Glomerular endothelial cell (primary cell): ENCODE measurements at places on chromosomes 1 and 21. TPM values are rescaled to one million over a fixed set of nuclear protein-coding genes. Genes with fewer than 3 reads are reported as not detected.

- DNase-seq, result peak; percentile 27
Measured at GRCh38 chr1:169809370-169810095, 14.8 kb upstream of the METTL18 start.

DNA sequence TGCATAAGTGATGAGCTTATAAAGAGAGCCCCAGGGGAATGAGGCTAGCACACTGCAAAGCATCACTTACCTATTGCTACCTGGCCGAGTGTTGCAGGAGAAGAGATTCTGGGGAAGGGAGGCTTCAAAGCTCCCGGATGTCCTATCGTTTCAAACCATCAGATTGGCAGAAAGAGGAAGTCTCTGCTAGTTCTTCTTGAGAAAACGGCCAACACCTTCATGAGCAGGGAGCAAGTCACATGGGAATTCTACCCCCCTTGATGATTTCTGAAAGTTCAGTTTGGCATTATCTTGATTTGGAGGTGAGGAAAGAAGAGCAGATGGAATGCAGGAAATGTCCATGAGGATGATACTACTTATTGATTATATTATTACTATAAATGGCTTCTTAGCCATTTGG is 16.2 kb downstream of the SYF2 start:
- no peak for DNase-seq

DNA sequence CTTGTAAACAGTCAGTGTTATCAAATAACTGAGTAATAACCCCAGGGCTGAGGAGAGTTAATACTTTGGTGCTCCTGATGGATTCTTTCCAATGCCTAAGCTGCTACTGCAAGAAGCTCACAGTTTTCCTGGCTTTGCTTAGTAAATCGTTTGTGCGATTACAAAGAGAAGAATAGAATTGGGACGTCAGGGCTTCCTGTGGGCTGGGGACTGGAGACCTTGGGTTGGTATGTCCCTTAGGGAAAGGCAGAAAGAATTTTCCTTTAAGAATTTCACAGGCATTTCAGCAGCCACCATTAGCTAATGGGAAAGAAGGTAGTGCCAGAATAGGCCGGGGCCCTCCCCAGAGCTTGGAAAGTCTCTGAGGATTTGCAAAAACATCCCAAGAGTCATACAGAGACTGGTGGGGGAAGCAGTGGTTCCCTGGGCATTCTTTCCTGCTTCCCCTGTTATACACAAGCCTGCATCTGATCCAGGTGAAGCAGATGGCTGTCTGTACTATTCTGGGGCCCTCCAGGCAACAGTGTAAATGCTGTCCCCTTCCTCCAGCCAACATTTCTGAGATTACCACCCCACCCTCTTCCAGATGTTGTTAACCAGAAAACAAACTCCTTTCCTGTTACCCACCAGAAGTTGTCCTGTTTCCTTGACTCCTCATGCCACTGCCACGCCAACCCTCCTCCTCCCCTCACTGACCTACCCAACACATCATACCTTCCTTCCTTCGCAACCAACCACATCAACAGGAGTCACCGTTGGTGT is 40.2 kb downstream of the PLXNA2 start:
- DNase-seq, result peak; percentile 70

- peak; percentile 9 for DNase-seq
Measured at GRCh38 chr1:91744953-91745639, 140.9 kb downstream of the TGFBR3 start.

- DNase-seq, result no peak
Measured at GRCh38 chr1:211155040-211155439, 21.1 kb upstream of the KCNH1 start.

DNA sequence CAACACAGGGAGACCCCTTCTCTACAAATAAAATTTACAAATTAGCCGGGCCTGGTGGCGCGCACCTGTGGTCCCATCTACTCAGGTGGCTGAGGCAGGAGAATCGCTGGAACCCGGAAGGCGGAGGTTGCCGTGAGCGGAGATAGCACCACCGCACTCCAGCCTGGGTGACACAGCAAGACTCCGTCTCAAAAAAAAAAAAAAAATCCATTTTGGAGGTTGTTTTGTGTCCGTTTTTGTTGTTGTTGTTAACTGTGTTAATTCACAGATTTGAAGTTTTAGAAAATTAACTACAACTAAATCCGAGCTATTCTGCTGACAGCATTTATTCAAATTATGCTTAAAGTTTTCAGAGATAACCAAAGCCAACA is 618 bp downstream of the CLCC1 start:
- no peak for DNase-seq

DNA sequence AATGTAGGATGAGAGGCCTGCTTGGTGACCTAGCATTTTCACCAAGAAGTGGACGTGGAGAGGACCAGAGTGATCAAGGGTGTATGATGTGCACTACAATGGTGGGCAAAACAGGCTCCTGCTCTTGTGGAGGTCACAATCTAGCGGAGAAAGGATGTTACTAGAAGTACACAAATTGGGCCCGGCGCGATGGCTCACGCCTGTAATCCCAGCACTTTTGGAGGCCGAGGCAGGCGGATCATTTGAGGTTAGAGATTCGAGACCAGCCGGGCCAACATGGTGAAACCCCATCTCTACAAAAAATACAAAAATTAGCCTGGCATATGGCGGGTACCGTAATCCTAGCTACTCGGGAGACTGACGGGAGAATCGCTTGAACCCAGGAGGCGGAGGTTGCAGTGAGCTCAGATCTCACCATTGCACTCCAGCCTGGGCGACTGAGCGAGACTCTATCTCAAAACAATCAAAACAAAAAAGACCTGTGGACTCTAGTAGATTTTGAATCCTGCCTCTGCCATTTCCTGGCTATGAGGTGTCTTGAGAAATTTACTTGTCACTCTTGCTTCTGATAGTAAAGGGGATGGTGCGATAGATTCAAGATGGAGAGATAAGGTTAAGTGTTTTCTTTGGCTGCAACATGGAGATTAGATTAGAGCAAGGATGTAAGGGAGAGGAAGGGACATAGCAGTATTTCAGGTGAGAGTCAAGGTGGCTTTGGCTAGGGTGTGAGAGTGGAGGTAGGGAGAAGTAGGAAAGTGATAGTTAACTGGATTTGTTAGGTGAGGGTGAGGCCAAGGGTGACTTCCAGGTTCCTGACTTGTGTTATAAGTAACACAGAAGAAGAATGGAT is 7.1 kb downstream of the KLF18 start:
- DNase-seq, result no peak

DNA sequence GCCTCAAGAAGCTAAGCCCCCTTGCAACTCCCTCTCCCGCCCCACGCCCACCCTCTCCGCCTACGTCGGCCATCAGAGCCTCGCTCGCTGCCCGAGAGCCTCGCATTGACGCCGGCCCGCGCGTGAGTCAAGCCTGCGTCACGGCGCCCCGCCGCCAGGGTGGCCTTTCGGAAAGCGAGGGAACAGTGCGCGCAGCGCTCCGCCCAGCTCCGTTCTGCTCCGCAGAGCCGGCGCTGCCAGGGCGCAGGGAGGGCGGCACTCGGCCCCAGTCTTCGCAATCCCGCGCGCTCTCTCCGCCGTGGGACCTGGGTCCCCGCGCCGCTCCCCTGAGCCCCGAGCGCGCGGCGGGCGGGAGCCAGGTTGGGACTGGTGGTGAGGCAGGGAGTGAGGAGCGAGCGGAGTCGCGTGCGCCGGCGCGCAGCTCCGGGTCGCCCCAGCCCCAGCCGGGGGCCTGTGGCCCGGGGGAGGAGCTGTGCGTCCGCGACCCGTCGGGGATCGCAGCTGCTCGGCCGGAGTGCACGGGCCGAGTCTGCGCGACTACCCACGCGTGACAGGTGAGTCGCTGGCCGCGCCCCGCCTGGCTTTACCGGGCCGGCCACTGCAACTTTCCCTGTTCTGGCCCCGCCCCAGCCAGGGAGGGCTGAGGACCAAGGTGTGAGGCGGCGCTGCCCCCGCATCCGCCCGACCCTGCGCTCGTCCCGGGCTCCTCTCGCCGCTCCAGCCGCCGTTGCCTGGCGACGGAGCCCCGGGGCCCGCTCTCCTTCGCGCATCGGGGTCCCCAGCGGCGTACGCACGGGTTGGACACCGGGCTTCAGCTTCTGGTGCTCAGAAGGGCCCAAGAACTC is at the start of gene SLC6A17:
Gene SLC6A17, plus strand, starts transcription at position 165 of the 845 bp plus-strand sequence. CDS start 16,436 bp downstream, outside the sequence.
- no peak for DNase-seq

DNA sequence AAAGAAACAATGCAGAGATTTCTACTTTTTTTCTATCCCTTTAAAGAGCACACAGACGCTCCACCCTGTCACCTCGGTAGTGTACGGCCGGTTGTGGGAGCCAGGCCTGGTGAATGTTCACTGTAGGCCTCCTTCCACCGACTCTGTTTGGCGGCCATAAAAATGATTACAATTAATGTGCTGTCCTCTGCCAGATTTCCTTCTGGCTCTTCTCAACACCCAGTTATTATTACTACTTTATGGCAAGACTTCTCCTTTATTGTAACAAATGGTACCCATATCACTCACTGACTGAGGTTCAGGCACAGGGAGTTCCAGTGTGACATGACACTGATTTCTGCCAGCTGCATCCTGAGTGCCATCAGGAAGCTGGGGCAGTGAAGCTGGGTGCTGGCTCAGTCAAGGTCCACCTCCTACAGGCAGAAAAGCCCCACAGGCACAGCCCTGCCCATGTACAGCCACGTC is 37.4 kb downstream of the GPR161 start:
- no peak for DNase-seq

GRCh38 chr1:165630629-165631341 is at the start of gene MGST3:
Gene MGST3, plus strand, starts transcription at chr1:165631234. Its CDS starts 18,614 bp downstream, at chr1:165649848.
- DNase-seq, result peak; percentile 82

- no peak for DNase-seq
Measured at GRCh38 chr1:8364528-8365442, 46.9 kb downstream of the SLC45A1 start.

GRCh38 chr1:165738794-165739193 is 29.9 kb downstream of the TMCO1 start:
- no peak for DNase-seq

- DNase-seq, result no peak
Measured at GRCh38 chr1:150987924-150988323, 5.8 kb downstream of the ANXA9 start.

DNA sequence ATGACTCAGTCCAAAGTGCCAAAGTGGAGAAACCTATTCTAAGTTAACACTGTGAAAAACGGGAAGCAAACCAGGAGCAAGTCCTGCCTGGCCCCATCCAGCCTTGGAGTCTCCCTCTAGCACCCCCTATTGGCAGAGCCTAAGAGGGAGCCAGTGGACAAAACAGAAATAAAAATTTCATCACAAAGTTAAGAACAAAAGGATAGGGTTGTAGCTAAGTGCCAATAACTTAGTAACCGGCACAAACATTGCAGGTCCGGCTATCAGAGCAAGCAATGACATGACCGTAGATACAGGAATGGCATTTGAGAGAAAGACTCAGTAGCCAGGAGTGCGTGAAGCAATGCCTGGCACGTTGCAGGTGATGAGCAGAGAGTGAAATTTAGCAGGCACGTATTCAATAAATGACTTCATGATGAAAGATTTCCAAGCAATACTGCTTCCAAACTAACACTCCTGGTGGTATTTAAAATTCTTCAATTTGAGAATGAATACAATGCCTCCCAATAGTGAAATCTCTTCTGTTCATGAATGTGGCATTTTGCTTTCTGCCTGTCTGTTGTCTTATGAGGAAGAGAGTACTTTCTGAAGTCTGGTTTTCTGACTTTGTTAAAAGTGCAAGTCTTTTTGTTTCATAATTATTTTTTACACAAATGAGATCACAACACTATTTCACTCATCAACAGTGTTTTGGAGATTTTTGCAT is 391.0 kb downstream of the OMA1 start:
- no peak for DNase-seq

DNA sequence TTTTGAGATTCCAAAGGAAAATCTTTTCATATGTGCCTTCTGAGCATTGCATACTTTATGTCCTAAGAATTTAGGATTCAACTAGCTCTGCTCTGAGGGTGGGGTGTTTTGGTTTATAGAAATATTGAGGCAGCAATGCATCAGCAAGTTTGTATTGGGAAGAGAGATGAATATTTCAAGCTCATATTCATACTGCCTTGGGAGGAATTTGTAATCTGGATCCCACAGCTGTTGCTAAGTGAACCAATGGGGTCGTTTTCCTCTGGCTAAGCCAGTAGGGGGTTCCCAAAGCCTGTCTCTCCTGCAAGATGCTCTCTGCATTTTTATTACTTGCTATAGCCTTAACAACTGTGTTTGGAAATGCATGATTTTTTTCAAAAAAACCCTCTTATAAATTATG is 130.6 kb downstream of the SNX7 start:
- no peak for DNase-seq

GRCh38 chr21:42594616-42595282 is 58.7 kb upstream of the PDE9A start:
- no peak for DNase-seq

GRCh38 chr1:25477448-25478034 is 46.8 kb downstream of the MACO1 start:
- no peak for DNase-seq

GRCh38 chr21:45080232-45080631 is 5.9 kb downstream of the ADARB1 start:
- no peak for DNase-seq

DNA sequence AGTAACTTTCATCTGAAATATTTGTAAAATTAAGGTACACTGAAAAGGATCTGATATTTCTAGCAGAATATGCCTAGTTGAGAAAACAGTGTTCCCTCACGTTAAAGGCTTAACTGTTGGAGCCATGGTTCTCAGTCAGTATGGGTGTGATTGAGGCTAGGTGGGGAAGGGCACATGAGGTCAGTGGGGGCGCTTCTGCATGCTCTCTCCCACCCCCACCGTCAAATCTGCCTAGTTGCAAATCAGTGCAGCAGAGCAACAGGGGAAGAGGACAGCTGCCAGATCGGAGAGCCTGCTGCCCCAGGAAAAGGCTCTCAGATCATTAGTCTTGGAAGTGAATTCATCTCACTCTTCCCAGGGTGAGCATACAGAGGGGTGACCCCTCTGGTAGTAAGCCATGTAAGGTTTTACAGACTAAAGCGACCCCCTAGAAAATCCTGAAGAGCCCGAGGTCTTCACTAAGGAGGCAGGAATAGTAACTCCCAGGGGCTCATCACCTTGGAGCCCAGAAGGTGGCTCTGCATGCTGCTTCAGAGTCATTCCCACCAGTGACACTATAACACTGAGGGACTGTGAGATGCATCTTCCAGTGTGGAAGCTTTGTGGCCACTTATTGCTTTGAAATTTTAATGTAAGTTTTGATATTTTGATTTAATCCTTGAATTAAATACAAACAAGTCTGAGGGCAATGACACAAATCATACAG is 83.1 kb upstream of the BARHL2 start:
- DNase-seq, result no peak

DNA sequence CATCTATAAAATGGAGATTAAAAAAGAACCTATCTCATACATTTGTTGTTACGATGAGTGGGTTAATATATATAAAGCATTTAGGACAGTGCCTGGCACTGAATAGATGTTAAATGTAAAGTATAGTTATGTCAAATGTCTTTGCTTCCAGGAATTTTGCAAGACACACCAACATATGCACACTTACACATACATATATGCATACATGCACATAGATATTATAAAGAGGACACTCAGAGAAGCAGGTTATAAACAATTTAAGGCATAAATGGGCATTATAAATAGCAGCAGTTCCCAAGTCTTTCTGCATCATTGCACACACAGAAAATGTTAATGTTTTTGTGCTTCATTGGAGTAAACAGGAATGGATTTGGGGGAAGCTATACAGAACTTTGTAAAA is 13.3 kb downstream of the CYP4X1 start:
- no peak for DNase-seq

Gene DDR2
- total RNA-seq, result 3.3 and 5.8 TPM in 2 replicates

Gene OR2T29
- total RNA-seq, result not detected in 2 replicates

Gene RGS16
- 1.0 and 2.2 TPM in 2 replicates for total RNA-seq

Gene SELL
- 0.05 and 0.88 TPM in 2 replicates for total RNA-seq

Gene NBPF8
- total RNA-seq, result 5.2 and 11.1 TPM in 2 replicates
